ENCODE measurements at places on chromosomes 4 and X. TPM values are rescaled to one million over a fixed set of nuclear protein-coding genes. Genes with fewer than 3 reads are reported as not detected.

SYP gene
- 1.4 TPM for total RNA-seq

ZMAT1 gene
- 6.6 TPM for total RNA-seq

NKX3-2 gene
- 0.25 TPM for total RNA-seq

ACE2 gene
- total RNA-seq, result 3.3 TPM

SLC6A14 gene
- total RNA-seq, result not detected

Measured in endodermal cell (in vitro differentiated cells).